ENCODE measurements at places on chromosomes 6 and 20.

- DNase-seq: no peak
Measured at GRCh38 chr6:18488004-18488403, 100.9 kb downstream of the RNF144B start.

DNA sequence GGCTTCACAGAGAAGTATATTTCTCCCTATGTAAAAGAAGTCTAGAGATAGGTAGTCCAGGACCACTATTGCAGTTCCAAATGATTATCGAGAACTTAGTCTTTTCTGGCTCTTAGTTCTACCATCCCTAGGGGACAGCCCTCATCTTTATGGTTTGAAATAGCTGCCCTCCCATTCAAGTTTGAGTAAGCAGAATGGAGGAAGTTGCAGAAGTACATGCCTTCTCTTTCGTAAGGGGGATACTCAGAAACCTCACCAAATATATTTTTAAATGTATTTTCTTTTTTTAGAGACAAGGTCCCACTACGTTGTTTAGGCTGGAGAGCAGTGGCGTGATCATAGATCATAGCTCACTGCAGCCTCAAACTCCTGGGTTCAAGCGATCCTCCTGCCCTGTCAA, 236.8 kb upstream of the RREB1 start:
- no peak for DNase-seq

DNA sequence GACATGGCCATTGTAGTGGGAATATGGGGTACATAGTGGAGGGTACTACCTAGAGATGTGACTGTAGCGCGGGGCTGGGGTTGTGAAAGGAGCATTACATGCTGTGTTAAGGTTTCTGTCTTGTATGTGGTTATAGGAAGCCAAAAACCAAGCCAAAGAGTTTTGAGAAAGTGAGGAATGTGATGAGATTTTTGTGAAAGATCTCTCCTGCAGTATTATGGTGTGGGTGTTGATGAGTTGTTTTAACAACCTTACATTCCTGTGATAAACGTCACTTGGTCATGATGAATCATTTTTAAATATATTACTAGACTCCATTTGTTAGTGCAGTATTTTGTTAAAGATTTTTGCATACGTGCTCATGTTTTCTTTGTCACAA, 48.9 kb downstream of the ZFAND3 start:
- DNase-seq: peak; percentile 85

DNA sequence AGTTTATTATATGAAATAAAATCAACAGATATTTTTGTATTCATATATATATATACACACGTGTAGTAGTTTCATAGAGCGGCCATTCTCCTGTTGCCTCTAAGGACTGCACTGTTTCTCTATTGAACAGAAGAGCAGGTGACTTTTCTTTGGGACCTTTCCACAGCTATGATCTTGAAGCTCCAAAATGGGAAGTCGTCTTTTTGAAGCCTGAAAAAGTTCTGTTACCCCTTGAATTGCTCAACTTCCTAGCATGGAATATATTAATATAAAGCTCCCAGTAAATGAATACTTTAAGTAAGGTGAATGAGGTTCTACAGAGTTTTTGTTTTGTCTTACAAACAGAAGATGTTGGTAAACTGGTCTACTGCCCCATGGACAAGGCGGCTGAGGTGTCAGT, 42.2 kb upstream of the ADTRP start:
- DNase-seq: no peak

- peak; percentile 60 for DNase-seq
Measured at GRCh38 chr6:131023834-131024504, 39.1 kb downstream of the EPB41L2 start.

DNA sequence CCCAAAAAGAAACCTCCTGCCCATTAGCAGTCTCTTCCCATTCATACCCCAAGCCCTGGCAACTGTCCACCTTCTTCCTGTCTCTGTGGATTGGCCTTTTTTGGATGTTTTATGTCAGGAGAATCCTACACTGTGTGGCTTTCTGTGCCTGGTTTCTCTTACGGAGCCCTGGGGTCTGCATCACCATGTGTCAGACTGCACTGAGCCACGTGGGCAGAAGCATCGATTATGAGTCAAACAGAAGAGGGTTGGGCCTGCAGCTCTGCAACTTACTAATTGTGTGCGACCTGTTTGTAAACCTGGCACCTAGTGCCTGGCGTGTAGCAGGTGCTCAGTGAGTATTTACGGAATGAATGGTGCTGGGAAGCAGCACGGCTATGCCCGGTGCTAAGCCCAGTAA, 62.6 kb downstream of the IGF2R start:
- peak; percentile 48 for DNase-seq

DNA sequence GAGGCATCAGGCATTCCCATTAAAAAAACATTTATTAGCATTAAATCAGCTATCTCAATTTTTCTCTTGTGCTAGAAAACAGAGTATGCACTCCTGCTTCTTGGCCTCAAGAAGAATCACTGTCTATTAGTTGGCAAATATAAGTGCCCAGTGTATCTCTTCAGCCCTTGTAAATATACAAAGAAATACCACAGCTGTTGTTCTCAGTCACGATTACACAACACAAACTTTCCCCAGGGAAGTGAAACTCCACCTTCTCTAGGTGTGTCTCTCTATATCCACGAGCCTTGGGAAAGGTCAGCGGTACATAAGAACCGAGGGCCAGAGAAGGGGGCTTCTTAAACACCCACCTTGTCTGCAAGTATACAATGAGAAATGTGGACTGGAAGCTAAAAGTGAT, 194.7 kb downstream of the PKHD1 start:
- DNase-seq: no peak

GRCh38 chr6:89487864-89488263, 54.9 kb downstream of the ANKRD6 start:
- DNase-seq: no peak

DNA sequence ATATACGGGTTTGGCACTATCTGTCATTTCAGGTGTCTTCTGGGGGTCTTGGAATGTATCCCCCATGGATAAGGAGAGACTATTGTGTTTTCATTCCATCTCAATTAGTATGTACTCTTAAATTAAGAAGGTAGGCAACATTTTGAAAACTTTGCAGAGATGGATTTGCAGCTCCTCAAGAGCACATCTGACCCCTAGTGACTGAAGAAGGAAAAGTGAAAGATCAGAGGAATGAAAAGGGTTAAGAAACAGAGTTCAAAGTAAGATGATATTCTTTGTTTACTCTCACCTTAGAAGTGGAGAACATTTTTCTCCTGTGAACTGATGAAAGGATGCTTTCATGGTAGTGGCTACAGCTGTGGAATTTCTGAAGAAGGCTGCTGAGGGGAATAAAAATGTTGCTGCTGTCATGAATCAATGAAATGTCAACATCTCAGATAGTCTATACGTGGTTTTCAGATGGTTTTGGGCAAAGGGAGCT, 41.5 kb downstream of the SH3BGRL2 start:
- peak; percentile 18 for DNase-seq

DNA sequence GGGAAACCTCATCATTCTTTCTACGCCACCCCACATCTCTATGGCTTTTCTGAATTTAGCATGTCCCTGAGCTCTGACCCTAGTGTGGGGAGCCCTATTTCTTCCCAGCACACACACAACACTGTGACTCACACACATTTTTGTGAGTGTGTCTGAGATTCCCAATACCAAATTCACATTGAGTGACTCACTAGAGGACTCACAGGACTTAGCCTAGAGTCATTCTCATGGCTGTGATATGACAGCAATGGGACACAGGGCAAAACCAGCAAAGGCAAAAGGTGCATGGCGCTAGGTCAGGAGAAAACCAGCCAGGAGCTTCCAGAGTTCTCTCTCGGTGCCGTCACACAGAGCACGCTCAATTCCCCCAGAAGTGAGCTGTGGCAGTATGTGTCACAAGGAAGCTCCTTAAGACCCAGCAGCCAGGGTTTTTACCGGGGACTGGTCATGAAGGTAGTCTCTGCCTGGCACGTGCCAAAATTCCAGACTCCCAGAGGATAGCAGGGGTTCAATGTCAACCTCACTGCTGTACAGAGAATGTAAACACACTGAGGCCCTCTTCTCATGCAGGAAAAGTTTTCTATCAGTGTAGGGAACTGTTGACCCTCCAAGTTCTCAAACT, 6.2 kb downstream of the CSTL1 start:
- peak; percentile 87 for DNase-seq

GRCh38 chr6:125392682-125393081, 90.9 kb upstream of the HDDC2 start:
- DNase-seq: no peak

- DNase-seq: peak; percentile 66
Measured at GRCh38 chr20:58900397-58900796, 47.9 kb downstream of the GNAS start.

GRCh38 chr20:63854069-63854765, 7.1 kb upstream of the ABHD16B start:
- no peak for DNase-seq

DNA sequence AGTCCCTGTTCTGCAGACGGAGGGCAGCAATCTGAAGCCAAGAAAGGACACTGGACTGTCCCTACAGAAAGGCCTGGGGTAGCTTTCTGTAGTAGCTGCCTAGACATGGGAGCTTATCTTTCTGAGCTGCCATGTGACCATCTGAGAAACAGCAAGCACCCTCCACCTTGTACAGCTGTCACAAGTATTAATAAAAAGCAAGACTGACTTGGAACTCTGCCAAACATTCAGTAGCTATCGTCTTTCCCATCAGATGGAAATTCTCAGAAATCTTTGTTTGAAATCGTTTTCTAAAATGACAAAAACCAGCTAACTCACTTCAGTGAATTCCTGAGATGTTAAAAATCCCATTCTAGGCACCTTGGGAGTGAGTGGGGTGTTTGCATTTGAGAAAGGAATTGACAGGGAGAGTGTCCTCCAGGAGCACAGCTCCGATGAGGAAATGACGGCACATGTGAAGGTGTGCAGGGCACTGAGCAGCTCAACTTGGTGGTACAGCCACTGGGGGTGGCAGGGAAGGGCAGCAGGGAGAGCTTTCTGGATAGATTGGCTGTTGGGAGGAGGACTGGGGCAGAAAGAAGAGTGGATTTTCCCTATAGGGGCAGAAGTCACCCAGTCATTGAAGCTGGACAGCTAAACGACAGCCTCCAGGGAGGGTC, 24.5 kb downstream of the ACSS1 start:
- DNase-seq: no peak

- no peak for DNase-seq
Measured at GRCh38 chr6:25829375-25829774, 2.5 kb downstream of the SLC17A1 start.

DNA sequence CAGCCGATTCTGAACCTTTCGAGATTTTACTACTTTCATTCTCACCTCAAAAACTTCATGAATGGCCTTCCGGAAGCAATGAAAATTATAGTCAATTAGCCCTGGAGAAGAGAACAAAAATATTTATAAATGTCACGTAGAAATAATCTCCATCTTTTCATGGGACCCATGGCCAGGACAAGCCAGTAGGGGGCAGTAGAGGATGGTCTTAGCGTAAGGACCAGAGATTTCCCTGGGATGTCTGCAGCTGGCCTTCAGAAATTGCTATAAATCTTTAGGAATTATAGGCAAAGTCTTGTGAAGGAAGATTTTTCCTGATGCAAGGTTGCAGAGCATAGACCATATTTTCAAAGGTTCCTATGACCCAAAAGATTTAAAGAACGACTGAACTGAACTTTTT, 15.6 kb upstream of the UBE2J1 start:
- peak; percentile 31 for DNase-seq

- no peak for DNase-seq
Measured at GRCh38 chr6:1228754-1229191, 83.1 kb upstream of the FOXQ1 start.

DNA sequence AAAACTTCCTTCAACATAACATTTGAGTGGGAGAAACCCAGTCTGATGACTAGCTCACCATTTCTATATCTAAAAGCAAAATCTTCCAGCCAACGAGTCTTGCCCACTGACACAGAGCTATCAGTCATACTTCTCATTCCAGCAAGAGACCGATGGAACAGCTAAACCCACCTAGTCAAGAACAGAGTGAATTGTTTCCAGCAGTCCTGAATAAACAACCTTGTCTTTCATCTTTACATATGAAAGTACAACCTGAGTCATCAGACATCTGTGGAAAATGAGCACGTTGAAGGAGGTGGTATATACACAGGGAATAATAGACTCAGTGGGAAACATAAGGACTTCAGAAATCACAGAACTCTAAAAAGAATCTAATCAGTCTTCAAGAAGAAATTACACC, 23.8 kb downstream of the NRSN1 start:
- no peak for DNase-seq

DNA sequence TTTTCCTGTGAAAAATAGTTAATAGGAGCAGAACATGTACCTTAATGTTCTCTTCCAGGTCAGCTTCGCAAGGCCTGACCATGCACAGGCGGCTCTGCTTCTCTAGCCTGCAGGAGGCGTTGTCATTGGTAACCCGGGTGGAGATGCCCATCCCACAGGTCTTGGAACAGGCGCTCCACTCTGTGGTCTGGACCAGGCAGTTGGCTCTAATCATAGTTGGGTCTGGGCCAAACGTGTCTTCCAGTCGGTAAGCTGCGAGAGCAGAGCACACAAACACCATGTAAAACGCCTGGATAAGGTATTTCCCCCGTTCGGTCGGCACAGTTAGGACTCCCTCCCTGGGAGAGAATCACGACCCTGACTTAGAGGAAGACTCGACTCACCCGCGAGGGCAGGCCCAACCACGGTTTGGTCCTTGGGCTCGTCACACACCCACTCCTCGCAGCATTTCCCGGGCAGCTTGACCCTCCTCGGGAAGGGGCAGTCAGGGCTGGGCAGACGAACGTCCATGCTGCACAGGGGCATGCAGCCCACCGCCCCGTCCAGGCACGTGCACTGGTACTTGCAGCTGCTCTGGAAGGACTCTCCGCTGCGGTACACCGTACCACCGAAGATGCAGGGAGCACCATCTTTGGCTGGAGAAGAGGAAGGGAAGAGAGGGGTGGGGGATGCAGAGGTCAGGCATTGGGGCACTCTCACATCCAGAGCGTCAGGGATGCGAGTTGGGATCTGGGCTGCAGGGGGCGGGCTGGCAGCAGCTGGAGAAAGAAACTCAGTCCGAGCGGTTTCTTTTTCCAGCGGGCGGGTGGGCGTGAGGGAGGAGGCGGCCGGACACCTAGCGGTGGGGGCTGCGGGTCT, 1.0 kb downstream of the CCN2 start:
- DNase-seq: peak; percentile 86

- no peak for DNase-seq
Measured at GRCh38 chr6:11785415-11785773, 6.8 kb upstream of the ADTRP start.

All from fibroblast of skin of right quadriceps (primary cell).